ENCODE measurements at places on chromosomes 4 and X.

- DNase-seq, result no peak
Observed at GRCh38 chrX:57674861-57675260, 5.2 kb downstream of the NLRP2B start.

DNA sequence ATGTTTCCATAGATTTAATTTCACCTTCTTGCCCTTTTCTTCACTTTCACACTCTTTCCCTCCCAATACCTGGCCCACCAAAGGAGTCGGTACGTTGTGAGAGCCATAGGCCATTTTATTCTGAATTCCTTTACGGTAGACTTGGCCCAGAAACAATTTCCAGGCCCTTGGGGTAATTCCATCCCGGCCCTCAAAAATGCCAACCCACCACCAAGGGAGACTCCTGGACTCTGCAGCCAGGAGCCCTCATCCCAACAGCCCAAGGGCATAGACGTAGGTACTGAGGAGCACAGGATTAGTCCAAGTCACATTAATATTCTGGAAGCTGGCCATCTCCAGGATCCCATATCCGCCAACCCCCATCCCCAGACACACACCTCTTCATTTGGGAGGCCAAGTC lies 102.9 kb downstream of the LIMCH1 start:
- DNase-seq, result no peak

GRCh38 chr4:73343432-73343831 lies 60.7 kb upstream of the ALB start:
- no peak for DNase-seq

GRCh38 chrX:10176121-10177003 lies 19.6 kb downstream of the CLCN4 start:
- DNase-seq, result no peak

- DNase-seq, result no peak
Observed at GRCh38 chrX:100615005-100615404, 21.6 kb downstream of the TSPAN6 start.

DNA sequence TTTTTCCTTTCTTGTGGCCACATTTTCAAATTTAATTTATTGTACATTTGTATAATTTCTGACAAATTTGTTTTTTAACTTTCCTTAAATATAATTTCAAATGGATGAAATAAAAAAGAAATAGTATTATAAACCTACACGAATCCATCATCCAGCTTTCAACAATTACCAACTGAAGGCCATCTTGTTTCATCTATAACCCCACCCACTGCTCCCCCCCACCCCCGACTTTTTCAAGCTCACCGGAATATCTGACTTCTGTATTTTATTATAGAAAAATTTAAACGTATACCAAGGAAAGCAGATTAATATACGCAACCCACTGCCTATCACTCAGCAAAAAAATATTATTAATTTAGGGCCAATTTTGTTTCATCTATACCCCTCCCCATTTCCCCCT lies 1.1 kb downstream of the MORF4L2 start:
- no peak for DNase-seq

GRCh38 chr4:181427076-181427475 lies 816.1 kb upstream of the TENM3 start:
- DNase-seq, result no peak

GRCh38 chr4:304969-305680 lies at the start of gene ZNF732:
ZNF732 (minus strand) TSS chr4:305474; CDS start chr4:305310, 164 bp downstream.
- DNase-seq, result no peak

DNA sequence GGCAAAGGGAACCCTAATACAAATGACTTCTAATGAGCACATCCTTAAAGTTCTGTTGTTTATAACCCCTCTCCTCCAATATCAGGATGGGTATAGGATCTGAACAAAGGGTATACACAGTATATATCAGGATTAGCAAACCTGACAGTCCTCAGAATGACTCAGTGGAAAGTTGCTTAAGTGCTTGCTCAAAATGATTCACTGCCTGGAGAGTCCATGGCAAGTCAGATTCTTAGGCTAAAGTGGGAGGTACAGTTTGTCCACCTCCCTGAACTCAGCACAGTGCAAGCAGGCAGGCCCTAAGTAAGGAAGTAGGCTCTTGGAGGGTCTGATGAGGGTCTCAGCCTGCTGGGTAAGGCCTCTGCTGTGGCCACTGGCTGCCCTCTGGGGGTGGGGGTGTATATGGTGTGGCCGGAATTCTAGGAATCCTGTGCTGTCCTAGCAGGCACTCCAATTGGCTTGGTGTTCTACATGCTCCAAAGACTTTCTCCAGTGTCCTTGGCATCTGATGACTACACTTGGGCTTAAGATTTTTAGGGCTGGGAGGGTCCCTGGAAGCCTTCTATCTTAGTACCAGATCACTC lies 54.3 kb downstream of the CHRDL1 start:
- no peak for DNase-seq

- no peak for DNase-seq
Observed at GRCh38 chr4:81422595-81422994, 49.1 kb downstream of the RASGEF1B start.

GRCh38 chr4:9893329-9894108 lies 112.1 kb downstream of the DRD5 start:
- no peak for DNase-seq

- DNase-seq, result no peak
Observed at GRCh38 chrX:97481228-97481627, 597.5 kb downstream of the RPA4 start.

- DNase-seq, result no peak
Observed at GRCh38 chrX:65874765-65875164, 165.1 kb downstream of the VSIG4 start.

DNA sequence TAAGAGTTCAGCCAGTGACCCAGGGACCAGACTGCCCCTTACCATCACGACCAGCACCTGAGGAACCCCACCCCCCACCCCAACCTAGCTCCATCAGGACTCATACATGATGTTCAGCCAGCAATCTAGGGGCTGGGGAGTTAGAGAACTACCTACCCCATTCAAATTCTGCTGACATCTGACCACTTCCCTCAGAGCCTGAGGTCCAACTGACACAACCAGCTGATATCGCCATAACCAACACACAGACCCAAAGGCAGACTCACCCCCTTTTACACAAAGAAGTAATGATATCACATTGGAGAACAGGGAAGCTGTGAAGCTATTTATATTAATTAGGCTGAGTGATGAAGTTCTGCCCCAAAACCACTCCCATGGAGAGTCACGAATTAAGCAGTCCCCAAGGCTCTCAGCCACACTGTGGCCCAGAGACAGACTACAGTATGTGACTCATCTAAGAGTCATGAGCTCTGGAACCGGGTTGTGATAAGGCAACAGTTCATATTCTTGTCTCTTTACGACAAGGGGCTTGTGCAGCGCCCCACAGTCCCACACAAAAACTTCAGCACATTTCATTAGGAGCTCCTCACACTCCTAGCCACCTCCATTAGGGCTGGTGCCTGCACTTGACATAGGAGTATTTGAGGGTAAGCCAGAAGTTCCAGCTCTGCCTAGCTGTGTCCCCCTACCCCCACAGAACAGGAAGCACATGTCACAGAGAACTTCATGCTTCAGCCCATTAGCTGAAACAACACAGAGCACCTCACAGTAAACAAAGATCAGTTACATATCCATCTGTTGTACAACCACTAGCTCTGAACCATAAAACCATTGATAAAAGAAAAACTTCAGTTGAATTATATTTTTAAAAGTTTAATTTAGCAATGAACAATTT lies 184.7 kb upstream of the ZCCHC13 start:
- no peak for DNase-seq

DNA sequence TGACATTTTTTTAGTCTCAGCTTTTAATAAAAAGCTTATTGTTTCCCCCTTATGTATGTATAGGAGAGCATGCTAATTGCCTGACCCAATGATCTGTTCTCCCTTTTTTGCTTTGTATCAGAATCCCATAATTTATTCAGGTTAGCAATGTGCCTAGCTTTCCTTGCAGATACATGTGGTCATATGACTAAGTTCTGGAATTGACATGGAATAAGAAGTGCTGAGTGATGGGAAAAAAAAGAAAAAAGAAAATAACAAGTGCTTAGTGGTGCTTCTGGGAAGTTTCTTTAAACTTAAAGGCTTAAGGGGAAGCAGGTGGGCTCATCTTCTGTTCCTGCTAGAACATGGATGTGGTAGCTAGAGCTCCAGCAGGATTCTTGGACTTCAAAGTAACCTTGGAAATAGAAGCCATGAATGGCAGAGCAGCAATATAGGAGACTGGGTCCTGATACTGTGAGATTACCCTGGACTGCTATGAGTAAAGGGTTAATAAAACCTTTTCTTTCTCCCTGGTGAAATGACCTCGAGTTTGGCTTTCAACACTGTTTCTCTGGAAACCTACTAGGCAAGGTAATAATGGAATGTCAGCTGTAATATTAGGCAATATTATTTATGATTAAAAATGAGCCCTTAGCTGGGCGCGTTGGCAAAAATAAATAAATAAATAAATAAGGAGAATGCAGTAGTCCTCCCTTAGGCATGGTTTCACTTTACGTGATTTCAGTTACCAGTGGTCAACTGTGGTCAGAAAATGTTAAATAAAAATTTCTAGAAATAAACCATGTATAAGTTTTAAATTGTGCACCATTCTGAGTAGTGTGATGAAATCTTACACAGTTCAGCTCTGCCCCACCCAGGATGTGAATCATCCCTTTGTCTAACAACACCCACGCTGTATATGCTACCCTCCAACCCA lies 16.7 kb upstream of the RBM41 start:
- no peak for DNase-seq

DNA sequence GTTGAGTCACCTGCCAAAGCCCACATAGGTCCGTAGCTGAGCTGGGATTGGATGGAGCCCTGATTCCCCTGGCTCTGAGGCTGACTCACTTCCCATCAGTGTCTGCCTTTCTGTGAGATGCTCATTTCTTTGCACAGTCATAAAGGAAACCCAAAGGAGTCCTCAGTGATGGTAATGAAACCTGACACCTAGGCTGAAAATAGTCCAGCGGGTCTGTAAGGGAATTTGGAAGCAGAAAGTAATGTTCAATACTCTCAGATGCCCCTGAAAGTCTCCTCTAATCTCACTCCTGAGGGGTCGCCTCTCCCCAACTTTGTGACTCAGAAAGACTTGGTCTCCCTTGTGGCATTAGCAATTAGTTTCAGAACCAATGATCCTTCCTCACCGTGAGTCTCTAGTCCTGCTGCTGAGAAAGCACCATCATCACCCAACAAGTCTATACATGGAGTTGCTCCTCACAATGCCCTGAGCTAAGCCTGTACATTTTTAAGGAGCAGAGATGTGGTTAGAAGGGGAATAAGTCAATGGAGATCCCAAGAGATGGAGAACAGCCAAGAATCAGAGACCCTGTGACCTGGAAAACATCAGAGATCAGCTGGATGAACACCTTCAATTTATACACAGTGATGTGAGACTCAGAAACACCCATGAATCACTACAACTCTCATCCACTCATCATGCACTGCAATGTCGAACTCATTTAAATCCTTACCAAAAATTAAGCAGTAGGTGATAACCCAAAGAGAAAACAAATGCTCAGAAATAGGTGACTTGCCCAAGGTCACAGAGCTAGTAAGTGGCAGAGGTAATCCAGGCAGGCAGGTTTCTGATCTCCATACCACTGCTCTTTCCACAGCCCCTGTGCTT lies 219.0 kb upstream of the CPEB2 start:
- DNase-seq, result no peak

DNA sequence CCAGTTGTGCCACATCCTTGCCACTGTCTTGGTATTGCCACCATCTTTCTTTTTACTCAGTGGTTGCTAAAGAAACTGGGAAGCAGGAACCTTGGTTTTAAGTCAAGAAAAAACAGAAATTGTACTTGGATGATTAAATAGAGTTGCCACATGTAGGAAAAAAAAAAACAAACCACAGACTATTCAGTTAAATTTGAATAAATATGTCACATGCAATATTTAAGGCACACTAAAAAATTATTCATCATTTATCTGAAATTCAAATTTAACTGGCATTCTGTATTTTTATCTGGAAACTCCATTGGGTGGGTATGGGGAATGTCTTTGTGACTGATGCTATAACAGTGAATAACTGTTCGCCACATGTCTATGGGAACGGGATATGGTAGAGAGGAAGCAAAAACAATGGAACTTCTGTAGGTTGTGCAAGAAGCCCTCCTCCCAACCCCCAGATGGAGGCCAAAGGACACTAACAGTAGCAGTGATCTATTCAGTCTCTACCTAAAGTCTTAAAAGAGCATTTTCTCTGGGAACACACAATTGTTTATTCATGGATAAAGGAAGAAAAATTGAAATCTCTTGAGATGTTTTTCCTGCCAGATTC lies 57.0 kb upstream of the PLAC8 start:
- DNase-seq, result no peak

DNA sequence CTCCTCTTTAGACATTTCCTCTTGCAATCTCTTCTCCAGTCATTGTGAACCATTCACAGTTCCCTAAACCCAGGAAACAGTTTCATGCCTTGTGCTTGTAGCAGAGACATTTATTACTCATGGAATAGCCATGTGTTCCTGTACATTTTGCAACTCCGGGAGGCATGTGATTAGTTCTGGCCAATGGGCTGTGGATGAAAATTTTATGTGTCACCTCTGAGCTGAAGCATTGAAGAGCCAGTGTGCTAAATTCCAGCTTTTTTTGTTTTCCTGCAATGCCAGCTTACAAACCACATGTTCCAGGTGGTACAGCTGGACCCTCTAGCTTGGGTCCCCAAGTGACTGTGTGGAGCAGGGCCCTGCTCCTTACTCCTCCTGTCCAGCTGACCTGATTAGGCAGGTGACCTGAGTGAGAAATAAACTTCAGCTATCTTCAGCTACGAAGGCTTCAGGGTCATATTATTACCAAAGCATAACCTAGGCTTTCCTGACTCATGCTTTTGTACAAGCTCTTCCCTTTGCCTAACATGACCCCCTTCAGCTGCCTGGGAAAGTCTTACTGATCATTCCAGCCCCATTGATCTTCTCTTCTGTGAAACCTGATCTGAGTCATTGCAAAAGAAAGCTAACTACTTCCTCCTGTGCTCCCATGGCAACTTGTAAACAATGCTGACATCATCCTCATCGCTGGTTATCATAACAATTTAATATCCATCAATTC lies 200.4 kb downstream of the PTTG2 start:
- DNase-seq, result peak; percentile 21

- DNase-seq, result no peak
Observed at GRCh38 chr4:170242471-170242870, 152.7 kb upstream of the AADAT start.

DNA sequence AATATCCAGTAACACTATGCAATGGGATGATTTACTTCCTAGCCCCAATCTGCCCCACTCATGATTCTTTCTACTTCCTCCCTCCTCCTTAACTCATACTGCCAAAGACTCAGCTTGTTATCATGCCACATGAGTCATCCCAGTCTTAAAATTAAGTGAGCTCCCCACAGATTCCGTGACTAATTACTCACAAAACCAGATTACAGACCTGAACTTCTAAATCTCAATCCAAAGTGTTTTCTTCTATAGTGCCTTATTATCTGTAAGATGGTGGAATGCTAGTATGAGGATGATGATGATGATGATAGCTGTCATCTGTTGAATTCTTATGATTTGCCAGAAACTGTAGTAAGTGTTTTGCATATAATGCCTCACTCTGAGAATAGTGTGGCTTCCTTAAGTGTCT lies 27.7 kb upstream of the GPC3 start:
- DNase-seq, result no peak
